ENCODE measurements at places on chromosomes 2 and 18.

GRCh38 chr2:220509096-220509757 lies 881.8 kb downstream of the SLC4A3 start:
- H3K36me3 ChIP-seq, result no peaks in the 10 kb centered on the region
- peaks cover 3% of the 10 kb centered on the region for H3K27me3 ChIP-seq
- no peak overlapping the region for H3K27ac ChIP-seq
- DNase-seq, result no peak

GRCh38 chr2:176421297-176422050 lies 152.2 kb downstream of the MTX2 start:
- H3K27me3 ChIP-seq, result peaks cover 10% of the 10 kb centered on the region
- no peak overlapping the region for H3K4me3 ChIP-seq
- DNase-seq, result no peak
- H3K36me3 ChIP-seq, result no peaks in the 10 kb centered on the region
- no peaks in the 10 kb centered on the region for H3K4me1 ChIP-seq

DNA sequence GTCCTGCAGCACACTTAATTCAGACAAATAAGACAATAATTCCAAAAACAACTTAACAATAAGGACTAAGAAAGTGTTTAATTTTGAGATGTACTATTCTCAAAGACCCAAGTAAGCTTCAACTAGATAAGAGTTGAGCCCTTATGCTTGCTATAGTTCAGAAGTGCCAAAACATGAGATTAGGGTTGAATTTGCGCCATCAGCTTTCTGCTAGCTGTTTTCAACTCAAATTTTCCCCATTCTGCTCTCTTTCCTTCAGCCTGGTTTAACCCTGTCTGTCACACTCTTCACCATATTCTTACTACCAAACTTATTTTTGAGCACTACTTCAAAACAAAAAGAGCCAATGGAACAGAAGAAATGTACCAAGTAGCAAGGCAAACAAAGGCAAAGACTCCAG lies 4.1 kb downstream of the NFE2L2 start:
- peaks cover 5% of the 10 kb centered on the region for H3K36me3 ChIP-seq
- DNase-seq, result no peak
- no peak overlapping the region for H3K27ac ChIP-seq
- peaks cover 28% of the 10 kb centered on the region for H3K4me1 ChIP-seq

GRCh38 chr18:8799001-8799400 lies 93.6 kb downstream of the MTCL1 start:
- no peak overlapping the region for H3K27ac ChIP-seq
- no peak overlapping the region for H3K4me3 ChIP-seq
- no peaks in the 10 kb centered on the region for H3K36me3 ChIP-seq
- no peaks in the 10 kb centered on the region for H3K4me1 ChIP-seq

DNA sequence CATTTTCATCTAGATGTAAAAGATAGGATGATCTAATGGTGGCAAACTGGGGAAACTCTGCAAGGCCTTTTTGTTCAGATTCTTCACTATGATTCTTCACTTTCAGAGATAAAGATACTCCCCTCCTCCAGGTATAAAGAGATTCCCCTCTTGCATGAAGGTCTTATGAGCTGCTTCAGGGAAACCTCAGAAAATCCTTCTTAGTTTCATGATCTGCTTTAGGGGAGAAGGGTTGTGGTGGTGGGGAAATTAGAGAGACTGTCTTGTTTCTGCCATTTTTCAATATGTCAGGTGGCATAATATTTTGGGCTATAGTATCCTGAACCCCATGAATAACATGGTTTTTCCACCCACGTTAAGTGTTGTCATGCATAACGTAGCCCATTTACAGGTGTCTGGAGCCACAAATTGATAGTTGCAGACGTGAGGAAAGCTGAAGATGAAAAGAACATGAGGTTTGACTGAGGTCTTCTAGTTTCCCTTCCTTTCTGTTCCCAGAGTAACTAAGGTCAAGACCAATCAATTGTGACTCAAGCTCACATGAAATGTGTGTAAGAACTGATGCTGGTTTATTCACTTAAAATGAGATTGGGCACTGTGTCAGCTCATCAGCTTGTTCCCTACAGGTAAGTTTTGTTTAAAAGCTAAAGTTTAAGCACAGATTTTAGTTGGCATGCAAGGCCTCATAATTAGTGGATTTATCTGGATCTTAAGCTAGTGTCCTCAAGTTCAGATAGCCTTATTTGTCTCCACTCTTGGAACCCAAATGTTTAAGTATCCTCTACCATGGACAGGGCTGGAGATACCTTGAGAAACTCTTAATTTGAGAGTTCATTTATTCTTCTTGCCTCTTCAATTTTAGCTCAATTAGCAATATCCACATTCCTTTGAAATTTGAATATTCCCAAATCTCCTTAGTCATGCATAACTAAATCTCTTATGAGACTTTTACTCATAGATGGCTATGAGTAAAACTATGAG lies 304.5 kb upstream of the FANCL start:
- H3K4me3 ChIP-seq, result no peak overlapping the region
- H3K36me3 ChIP-seq, result no peaks in the 10 kb centered on the region
- no peak overlapping the region for H3K27ac ChIP-seq
- peaks cover 3% of the 10 kb centered on the region for H3K4me1 ChIP-seq
- H3K27me3 ChIP-seq, result peaks cover 5% of the 10 kb centered on the region

- H3K27ac ChIP-seq, result no peak overlapping the region
- peaks cover 6% of the 10 kb centered on the region for H3K27me3 ChIP-seq
- DNase-seq, result no peak
- no peaks in the 10 kb centered on the region for H3K4me1 ChIP-seq
- H3K4me3 ChIP-seq, result no peak overlapping the region
These were observed 85.6 kb upstream of the TSPYL6 start for GRCh38 chr2:54341656-54342055.

DNA sequence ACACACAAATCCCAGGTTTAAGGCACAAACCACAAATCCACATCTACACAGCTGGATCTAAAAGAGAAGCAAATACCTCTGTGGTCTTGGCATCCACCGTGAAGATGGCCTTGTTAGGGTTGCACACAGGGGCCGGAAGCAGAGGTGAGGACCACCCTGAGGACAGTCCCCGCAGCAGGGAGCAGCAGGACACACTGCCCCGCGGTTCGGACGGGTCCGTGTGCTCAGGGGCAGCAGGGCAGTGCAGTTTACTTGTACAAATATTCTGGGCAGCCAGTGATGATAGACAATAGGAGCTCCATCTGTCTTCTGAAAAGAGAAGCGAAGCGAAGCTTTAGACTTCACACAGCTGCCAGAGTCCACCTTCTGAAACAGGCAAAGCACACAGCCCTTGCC lies 8.8 kb downstream of the PASK start:
- H3K36me3 ChIP-seq, result peaks cover 24% of the 10 kb centered on the region
- no peak overlapping the region for H3K27ac ChIP-seq
- peaks cover 4% of the 10 kb centered on the region for H3K4me1 ChIP-seq
- no peak for DNase-seq
- no peak overlapping the region for H3K4me3 ChIP-seq

- H3K4me3 ChIP-seq, result peak overlapping the region; percentile 74
These were observed 62.0 kb downstream of the ANKRD44 start for GRCh38 chr2:197248623-197249022.

DNA sequence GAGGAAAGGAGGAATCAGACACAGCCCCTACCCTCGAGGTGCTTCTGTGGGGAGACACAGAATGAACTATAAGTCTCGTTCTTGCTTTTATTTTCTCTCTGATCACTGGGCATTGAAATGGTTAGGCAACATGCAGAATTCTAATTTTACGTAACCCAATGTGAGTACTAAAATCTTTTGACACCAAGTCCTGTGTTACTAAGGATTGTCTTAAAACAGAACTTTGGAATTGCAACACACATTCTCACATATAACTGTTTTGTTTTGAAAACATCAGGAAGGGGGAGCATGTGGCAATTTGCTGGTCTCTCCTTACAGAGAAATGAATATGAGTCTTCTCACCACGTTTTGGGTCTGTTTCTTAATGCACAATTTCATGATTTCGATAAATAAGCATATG lies 23.6 kb upstream of the SULT1C4 start:
- peaks cover 7% of the 10 kb centered on the region for H3K27me3 ChIP-seq
- H3K36me3 ChIP-seq, result no peaks in the 10 kb centered on the region
- no peak for DNase-seq
- H3K4me3 ChIP-seq, result no peak overlapping the region
- no peak overlapping the region for H3K27ac ChIP-seq
- H3K4me1 ChIP-seq, result no peaks in the 10 kb centered on the region

GRCh38 chr18:10055125-10055750 lies 141.4 kb downstream of the VAPA start:
- H3K27ac ChIP-seq, result no peak overlapping the region
- no peak for DNase-seq
- peaks cover 5% of the 10 kb centered on the region for H3K27me3 ChIP-seq
- H3K4me3 ChIP-seq, result no peak overlapping the region
- H3K4me1 ChIP-seq, result peaks cover 6% of the 10 kb centered on the region
- no peaks in the 10 kb centered on the region for H3K36me3 ChIP-seq

DNA sequence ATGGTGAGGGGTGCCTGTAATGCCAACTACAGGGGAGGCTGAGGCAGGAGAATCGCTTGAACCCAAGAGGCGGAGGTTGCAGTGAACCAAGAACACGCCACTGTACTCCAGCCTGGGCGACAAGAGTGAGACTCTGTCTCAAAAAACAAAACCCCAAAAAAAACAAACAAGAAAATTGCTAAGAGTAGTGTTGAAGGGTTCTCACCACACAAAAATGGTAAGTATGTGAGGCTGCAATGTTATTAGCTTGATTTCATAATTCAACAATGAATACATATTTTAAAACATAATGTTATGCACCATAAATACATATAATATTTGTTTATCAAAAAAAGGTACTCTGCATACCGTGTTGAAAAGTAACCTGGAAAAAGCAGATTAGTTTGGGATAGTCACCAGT lies 45.8 kb downstream of the PSMG2 start:
- no peak overlapping the region for H3K4me3 ChIP-seq
- peaks cover 11% of the 10 kb centered on the region for H3K27me3 ChIP-seq
- no peaks in the 10 kb centered on the region for H3K36me3 ChIP-seq
- H3K27ac ChIP-seq, result no peak overlapping the region
- H3K4me1 ChIP-seq, result peaks cover 16% of the 10 kb centered on the region
- no peak for DNase-seq

GRCh38 chr2:144156736-144157640 lies 362.9 kb downstream of the ZEB2 start:
- H3K4me1 ChIP-seq, result no peaks in the 10 kb centered on the region
- H3K27ac ChIP-seq, result no peak overlapping the region
- H3K36me3 ChIP-seq, result peaks cover 2% of the 10 kb centered on the region
- DNase-seq, result no peak

DNA sequence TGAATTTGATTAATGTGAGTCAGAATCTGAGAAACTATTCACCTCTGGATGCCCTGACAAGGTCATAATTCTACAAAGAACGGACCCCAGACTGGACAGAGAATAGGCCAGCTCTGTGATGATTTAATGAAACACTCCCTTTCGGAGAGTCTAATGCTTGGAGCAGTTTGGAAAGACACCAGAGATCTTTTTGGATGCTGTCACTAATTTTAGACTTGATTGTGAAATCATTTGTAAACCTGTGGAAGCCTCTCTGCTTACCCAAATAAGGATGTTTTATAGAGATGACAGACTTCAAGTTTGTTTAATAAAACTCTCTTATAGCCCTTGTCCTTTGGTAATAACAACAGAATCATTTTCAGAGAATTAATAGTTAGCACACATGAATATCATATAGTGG lies 83.5 kb downstream of the MYL12B start:
- H3K27ac ChIP-seq, result no peak overlapping the region
- H3K4me1 ChIP-seq, result no peaks in the 10 kb centered on the region
- no peaks in the 10 kb centered on the region for H3K27me3 ChIP-seq
- H3K36me3 ChIP-seq, result no peaks in the 10 kb centered on the region
- no peak overlapping the region for H3K4me3 ChIP-seq
- DNase-seq, result no peak

GRCh38 chr2:237315829-237316225 lies 98.1 kb downstream of the COL6A3 start:
- no peak for DNase-seq
- H3K27me3 ChIP-seq, result peaks cover 8% of the 10 kb centered on the region
- no peaks in the 10 kb centered on the region for H3K36me3 ChIP-seq
